H7 (cell line): ENCODE measurements at places on chromosomes 6 and 20. TPM values are rescaled to one million over a fixed set of nuclear protein-coding genes. Genes with fewer than 3 reads are reported as not detected.

The COL9A3 gene
- 131 and 139 TPM in 2 replicates for total RNA-seq

The LRFN2 gene
- 0.11 and 0.28 TPM in 2 replicates for total RNA-seq

The C20orf202 gene
- total RNA-seq: 0.26 TPM in 1 of 2 replicates, not detected in the other

The TMEM170B gene
- total RNA-seq: 1.5 and 3.1 TPM in 2 replicates

The OVOL2 gene
- total RNA-seq: 3.3 and 7.8 TPM in 2 replicates

The ZNF334 gene
- 3.9 and 9.1 TPM in 2 replicates for total RNA-seq

GRCh38 chr20:10014431-10014830, 20.4 kb upstream of the ANKEF1 start:
- no peak for DNase-seq

DNA sequence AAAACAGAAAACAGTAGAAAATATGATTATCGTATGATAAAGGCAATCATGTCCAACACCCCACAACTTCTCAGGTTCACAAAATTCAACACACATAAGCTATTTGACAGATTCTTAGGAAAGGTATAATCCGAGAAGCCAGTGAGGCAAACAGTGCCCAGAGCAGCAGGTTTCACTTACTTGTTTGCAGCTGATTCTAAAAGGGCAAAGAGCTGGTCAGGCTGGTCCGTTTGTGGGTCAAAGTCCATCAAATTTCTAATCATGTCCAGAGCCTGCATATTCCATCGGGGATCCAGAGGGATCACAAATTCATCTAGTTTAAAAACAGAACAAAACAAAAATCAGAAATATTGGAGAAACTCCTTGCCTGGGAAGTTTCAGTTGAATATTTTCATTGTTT, 69.8 kb upstream of the LYRM2 start:
- DNase-seq: no peak

DNA sequence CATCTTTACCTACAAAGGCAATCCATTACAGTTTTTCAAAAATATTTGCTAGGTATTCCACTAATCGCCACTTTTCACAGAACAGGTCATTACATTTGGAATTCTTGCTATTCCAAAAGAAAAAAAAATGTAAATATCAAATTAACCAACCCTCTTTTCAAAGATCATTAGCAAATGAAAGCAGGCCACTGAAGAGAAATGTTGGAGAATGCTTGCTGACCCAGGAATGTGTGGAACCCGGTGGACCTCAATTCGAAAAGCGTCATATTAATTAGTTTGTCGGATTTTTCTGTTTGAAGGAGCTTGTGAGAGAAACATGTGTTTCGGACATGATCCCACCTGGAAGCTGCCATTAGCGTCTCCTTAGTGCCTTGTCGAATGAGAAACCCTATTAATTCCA, 27.9 kb upstream of the SERPINB9 start:
- no peak for DNase-seq

GRCh38 chr20:49635166-49635565, 67.2 kb upstream of the PTGIS start:
- no peak for DNase-seq

DNA sequence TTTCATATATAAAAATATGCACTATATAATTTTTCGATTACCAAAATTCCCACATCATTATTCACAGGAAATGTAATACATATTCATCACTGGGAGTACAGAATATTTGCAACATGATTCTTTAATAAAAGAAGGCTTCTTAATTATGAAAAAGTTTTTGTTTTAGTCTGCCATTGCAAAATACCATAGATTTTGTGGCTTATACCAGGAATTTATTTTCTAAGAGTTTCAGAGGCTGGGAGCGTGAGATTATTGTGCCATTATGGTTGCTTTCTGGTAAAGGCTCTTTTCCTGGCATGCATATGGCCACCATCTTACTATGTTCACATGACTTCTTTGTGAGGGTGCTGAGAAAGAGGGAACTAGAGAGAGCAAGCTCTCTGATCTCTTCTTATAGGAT, 306.9 kb upstream of the ADGRB3 start:
- no peak for DNase-seq

DNA sequence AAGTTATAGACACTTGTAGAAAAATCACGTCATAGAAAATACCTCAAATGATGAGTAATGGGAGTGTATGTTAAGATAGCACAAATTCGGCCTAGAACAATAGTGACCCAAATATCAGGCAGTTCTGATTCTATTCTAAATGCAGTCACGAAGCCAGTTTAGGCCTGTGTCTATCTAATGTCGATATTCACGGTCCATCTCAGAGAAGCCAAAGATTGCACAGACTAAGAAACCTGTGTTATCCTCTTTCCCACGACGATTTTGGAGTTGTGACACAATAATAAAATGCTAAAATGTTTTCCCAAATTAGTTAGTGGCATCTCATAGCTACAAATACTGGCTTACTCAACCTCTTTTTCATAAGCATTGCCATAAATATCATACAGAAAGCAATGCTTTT, 4.0 kb downstream of the HIVEP2 start:
- no peak for DNase-seq

GRCh38 chr6:37050854-37051137, 45.3 kb downstream of the FGD2 start:
- DNase-seq: no peak

- no peak for DNase-seq
Observed at GRCh38 chr6:147954938-147955337, 387.7 kb upstream of the SASH1 start.

DNA sequence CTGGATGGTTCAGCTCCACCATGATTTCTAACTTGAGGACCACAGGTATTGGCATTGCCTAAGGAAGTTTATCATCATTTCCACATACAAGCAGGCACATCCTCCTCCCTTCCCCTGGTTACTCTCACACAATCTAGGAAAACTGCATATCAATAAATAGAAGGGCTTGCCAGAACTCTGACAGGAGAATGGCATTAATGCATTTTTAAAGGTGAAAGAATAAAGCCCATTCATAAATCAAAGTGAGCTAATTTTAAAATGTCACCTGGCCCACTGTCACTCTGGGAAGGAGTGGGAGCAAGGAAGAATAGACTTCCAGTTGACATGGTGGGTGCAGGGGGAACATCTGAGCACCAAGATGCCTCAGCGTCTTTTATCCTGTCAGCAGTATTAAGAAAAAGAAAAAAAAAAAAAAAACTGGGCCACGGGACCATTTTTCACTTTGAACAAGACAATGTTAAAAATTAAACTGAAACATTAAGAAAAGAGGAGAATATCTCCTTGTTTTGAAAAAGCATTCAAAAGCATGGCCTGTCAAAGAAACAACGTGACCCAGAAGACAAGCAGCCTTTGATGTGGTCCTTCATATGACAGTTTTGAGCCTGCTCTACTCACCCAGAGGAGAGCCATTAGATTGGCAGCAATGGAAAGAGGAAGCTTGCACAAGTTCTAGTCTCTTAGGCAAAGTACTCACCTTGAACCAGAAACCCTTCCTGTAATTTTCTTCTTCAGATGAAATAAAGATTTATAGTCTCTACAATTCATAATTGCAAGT, 39.3 kb upstream of the SMLR1 start:
- DNase-seq: no peak

- no peak for DNase-seq
Observed at GRCh38 chr6:9224539-9224938, 789.2 kb upstream of the SLC35B3 start.

- DNase-seq: no peak
Observed at GRCh38 chr6:32491700-32492099, 38.4 kb downstream of the HLA-DRB5 start.

DNA sequence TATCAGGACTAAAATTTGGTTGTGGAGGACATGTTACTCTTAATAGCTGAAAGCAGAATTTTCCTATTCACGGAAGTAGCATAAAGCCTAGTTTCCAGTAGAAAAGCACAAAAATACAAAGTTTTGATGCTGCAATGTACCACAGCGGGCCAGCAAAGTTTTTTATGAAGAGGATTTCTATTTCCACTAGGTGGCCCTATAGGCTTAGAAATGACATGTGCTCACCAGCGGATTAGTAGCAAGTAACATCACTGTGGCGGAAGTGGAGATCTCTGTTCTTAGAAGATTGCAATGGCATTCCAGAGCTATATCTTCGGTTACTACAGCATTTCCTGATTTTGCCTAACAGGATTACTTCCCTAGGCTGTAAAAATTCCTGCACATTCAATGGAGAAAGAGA, 1219.0 kb upstream of the EYS start:
- no peak for DNase-seq
